Activated B cell treated with CpG ODN at 0.5 μM for 24 hours (primary cell): ENCODE measurements at places on chromosomes 2 and 18. TPM values are rescaled to one million over a fixed set of nuclear protein-coding genes. Genes with fewer than 3 reads are reported as not detected.

- no peak for DNase-seq
Observed at GRCh38 chr18:27363872-27364271, 178.8 kb upstream of the CHST9 start.

GRCh38 chr18:45399643-45400042, 215.6 kb upstream of the SLC14A2 start:
- DNase-seq: no peak

Gene MYO3B
- total RNA-seq: not detected in 2 replicates

Gene SP110
- 139 and 147 TPM in 2 replicates for total RNA-seq

GRCh38 chr2:118530976-118531375, 316.5 kb downstream of the EN1 start:
- DNase-seq: no peak

- DNase-seq: no peak
Observed at GRCh38 chr2:62475172-62476011, 30.6 kb downstream of the TMEM17 start.

Gene SERPINB7
- not detected in 2 replicates for total RNA-seq

- DNase-seq: no peak
Observed at GRCh38 chr2:217742276-217742675, 260.5 kb downstream of the TNS1 start.

DNA sequence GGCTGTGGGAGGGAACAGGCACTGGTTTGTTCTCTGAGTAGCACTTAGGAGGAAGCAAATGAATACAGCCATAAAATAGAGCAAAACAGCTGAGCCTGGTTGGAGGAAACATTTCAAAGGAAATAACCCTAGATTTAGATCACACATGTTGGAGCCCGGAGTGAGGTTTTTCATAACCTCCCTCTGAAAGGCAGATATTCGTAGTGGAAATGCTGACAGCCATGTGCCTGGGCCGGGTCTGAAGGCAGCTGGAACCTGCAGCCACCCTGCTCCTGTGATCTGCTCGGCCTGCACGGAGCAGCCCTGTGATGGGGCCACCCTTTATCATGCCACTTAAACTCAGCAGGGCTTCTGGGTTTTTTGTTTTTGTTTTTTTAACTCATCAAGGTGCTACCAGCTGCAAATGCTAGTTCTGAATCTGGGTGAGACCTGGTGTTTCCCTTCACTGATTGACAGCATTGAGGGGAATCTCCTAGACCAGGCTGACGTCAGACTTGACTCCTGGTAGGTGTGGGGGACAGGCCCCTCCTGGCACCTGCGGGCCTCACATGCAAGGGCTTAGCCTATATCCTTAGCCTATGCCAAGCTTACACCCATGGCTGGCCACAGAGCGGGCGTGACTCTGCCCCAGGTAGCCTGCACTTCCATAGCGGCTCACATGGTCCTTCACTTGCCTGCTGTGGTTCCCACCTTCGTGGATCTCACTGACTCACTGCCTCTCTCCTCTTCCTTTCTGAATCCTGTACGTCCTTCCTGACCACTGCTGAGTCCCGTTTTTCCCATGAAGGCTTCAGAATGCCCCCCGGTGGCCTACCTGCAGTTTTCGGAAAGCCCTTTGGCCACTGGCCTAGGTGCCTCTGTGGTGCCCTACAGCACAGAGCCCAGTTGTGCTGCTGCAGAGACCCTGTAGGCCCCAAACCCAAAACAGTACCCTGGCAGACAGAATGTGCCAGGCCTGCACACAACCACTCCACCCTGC, 217.3 kb downstream of the SEPTIN10 start:
- no peak for DNase-seq

- no peak for DNase-seq
Observed at GRCh38 chr2:9110893-9111569, 95.6 kb upstream of the ASAP2 start.

DNA sequence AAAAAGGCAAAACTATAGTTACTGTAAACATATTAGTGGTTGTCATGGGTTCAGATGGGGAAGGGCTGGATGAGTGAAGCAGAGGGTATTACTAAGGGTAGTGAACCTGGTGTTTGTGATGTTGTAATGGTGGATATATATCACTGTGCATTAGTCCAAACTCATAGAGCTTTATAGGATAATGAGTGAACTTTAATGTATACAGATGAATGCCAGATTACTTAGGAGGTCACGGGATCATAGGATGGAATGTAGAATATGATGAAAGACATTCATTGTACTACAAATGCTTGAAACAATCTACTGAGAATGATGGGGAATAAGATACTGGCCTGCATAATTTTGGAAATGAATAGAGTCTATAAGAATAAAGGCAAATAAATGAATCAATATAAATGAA, 226.7 kb upstream of the ZNF804A start:
- DNase-seq: no peak

GRCh38 chr2:218000136-218000535, 2.7 kb downstream of the TNS1 start:
- no peak for DNase-seq

DNA sequence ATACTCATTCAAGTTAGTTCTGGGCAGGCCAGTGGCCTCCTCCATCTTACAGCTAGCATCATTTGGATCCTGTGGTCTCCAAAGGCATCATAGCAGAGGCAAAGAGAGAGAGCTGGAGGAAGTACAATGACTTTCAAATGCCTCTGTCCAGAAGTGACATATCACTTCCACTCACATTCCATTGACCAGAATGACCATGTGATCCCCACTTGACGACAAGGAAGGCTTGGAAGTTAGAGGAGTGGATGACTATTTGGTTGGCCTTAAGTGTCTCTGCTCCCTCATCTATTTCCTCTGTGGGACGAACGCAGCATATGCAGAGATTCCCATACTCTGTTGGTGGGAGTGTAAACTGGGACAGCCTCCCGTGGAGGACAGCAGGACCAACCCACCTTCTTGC, 27.8 kb upstream of the MLPH start:
- DNase-seq: no peak

Gene SCYGR1
- not detected in 2 replicates for total RNA-seq

Gene SNRNP27
- 43.0 and 49.1 TPM in 2 replicates for total RNA-seq

GRCh38 chr2:88172882-88173281, 2.7 kb downstream of the THNSL2 start:
- DNase-seq: no peak

Gene DLGAP1
- total RNA-seq: 0.10 and 0.18 TPM in 2 replicates

- DNase-seq: no peak
Observed at GRCh38 chr18:8357320-8357719, 251.9 kb upstream of the RAB12 start.

GRCh38 chr18:45974088-45974536, 7.0 kb upstream of the EPG5 start:
- DNase-seq: no peak

Gene KCNG3
- not detected in 2 replicates for total RNA-seq

- DNase-seq: no peak
Observed at GRCh38 chr2:168090366-168091135, 156.8 kb downstream of the STK39 start.

DNA sequence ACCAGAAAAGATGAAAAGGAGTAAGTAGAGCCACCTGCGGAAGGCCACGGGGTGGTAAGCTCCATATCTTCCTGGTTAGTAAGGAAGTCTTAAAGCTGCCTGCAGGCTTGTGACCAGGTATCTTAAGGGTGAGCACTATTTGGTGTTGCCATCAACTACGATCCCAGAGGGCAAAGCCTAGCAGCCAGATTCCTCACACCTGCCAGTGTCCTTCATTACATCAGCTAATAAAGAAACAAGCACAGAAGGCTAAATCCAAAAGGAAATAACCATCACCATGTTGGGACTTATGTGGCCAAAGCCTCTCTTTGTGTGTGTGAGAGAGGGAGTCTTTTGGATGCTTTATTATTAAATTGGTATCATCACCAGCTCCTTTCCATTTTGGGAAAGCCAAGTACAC, 123.5 kb downstream of the ALK start:
- no peak for DNase-seq

- DNase-seq: no peak
Observed at GRCh38 chr2:127599211-127599610, 46.7 kb upstream of the GPR17 start.

GRCh38 chr2:74694281-74694680, 40.2 kb downstream of the SEMA4F start:
- no peak for DNase-seq
